ENCODE measurements at places on chromosomes 6 and 20.

GRCh38 chr6:143187238-143187923 is 126.7 kb downstream of the AIG1 start:
- DNase-seq: peak; percentile 89

GRCh38 chr6:159680104-159680503 is 12.9 kb downstream of the SOD2 start:
- peak; percentile 29 for DNase-seq

- no peak for DNase-seq
These were observed 127.0 kb downstream of the KIF16B start for GRCh38 chr20:16446246-16446645.

DNA sequence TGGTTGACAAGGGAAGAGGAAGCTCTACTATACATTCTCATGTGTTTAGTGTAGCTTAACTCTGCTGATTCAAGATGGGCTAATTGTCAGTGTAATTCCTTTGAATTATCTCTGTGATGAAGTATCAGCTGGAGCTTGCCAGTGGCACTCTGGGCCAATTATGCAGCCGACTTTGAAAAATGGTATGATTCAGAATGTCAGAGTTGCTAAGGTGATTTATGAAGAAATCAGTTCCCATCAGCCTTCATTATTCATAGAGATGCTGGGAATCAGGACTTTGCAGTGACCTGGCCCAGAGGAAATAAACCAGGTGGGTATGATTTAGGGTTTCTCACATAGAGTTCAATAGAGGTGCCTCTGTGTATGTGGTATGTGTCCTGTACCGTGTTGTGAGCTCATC is 33.4 kb downstream of the KCNS1 start:
- DNase-seq: peak; percentile 57

DNA sequence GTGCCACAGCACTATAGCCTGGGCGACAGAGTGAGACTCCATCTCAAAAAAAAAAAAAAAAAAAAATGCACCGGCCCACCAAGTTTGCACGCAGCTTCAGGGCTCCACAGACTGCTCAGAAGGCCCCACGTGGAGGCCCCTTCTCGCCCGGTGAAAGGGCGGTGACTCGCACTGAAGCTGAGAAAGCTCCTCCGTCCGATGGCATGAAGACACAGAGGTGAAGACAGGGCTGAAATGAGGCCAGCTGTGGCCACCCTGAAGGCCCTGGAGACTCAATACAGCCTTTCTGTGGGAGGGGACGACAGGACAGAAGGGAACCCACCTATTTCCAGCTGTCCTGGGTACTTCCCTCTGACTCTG is 84.0 kb downstream of the PTPN1 start:
- no peak for DNase-seq

DNA sequence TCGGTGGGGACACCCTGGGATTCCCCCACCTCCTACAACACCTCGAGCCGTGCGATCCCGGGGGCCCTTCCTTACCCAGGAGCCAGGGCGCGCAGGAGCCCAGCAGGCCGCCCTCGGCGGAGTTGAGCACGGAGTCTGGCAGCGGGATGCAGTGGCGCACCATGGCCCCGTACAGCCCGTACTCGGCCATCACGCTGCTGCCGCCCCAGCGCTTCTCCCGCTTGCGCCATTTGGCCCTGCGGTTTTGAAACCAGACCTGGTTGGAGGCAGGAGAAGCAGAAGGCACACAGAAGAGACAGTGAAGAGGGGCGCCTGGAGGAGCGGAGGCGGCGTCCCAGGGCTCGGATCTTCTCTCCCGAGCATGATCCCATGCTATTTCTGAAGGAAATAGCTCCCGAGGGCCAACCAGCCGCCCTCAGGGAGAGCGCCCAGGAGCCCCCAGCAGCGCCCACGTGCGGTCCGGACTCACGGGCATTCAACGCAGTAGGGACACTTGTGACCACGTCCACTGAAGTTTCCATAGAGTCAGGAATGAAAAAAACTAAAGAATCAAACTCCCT is 4.3 kb downstream of the VSX1 start:
- DNase-seq: peak; percentile 50

DNA sequence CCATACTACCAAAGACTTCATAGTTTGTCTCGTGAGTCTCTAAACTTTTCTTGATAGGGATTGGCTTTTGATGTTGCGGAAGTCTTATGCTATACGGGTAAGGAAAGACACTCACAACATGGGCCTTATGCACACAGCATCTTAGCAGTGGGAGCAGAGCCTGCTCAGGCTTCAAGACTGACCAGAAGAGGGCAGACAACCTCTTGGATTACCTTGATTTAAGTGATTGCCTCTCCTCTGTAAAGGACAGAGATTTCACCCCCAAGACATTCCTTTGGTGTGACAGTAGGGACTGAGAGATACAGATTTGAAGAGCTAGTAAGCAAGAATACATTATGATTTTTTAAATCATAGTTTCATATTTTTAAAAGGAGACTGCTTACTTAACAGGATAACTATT is 71.0 kb upstream of the SAMD3 start:
- DNase-seq: peak; percentile 74

- DNase-seq: no peak
These were observed 528.7 kb upstream of the RNF217 start for GRCh38 chr6:124433387-124434160.

DNA sequence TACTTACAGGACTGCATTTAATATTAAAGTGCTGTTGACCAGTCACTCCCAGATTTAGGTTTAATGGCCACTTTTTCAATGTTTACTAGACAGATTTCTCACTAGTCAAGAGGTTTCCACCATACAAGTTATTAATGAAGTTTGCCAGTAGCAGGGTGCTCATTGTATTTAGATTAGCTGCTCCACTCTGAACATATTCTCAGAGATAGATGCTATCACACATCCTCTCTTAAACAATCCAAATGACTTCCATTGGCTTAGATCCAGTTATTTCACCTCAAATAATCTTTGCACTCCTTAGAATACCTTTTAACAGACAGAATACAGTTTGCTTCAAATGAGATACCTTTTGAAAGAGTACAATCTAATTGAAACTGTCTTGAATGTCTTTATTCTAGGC is 276.1 kb downstream of the HDGFL1 start:
- DNase-seq: no peak
